ENCODE measurements at places on chromosomes 2 and 18.
A peak's percentile ranks its signal among the peaks of the same experiment; 100 is the strongest.

DNA sequence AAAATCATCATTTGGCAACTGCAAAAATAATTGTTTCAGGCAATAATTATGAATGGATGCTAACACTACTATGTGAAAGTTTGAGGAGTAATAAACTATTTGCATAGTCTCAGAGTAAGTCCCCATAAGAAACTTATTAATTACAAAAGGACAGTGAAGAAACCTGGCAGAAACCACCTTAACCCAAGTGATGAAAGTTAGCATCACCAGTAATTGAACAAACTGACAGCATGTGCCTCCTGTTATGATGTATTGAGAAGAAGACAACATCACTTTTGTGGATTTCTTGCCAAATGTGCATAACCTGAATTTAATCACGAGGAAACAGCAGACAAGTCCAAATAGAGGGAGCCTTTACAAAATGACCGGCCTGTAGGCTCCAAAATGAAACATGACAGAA is 183.3 kb upstream of the SP5 start:
- no peak for DNase-seq

DNA sequence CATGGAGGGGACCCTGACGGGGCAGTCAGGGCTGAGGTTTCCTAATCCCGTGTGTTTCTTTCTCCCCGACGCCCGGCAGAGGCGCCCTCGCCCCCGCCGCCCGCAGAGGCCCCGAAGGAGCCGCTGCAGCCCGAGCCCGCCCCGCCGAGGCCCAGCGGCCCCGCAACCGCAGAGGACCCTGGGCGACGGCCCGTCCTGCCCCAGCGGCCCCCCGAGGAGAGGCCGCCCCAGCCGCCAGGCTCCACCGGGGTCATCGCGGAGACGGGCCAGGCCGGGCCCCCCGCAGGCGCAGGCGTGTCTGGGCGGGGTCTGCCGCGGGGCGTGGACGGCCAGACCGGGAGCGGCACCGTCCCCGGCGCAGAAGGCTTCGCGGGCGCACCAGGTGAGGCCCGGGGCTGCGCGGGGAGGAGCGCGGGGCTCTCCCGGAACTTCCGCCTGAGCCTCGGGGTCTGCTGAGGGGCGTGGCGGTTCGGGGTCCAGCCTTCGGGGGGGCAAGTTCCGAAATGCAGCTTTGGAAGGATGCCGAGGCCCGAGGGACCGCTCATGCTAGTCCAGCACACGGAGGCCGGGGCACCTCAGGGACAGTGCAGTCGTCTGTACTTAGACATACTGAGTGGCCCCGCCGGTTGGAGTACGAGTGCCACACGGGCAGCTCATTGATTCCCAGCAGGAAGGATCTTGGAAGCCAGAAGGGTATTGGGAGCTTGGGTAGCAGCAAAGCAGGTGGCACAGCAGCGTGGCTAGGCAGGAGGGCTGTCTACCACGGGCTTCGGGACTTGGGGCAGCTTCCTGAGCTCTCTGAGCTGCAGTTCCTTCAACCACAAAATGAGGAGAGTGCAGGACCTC is 60.1 kb downstream of the EMILIN2 start:
- peak; percentile 39 for DNase-seq

GRCh38 chr2:126932966-126933710 is 34.4 kb downstream of the TEX51 start:
- no peak for DNase-seq

GRCh38 chr18:77632758-77633157 is 383.1 kb downstream of the GALR1 start:
- DNase-seq, result no peak

- DNase-seq, result no peak
Measured at GRCh38 chr2:144943986-144944385, 424.1 kb upstream of the ZEB2 start.

DNA sequence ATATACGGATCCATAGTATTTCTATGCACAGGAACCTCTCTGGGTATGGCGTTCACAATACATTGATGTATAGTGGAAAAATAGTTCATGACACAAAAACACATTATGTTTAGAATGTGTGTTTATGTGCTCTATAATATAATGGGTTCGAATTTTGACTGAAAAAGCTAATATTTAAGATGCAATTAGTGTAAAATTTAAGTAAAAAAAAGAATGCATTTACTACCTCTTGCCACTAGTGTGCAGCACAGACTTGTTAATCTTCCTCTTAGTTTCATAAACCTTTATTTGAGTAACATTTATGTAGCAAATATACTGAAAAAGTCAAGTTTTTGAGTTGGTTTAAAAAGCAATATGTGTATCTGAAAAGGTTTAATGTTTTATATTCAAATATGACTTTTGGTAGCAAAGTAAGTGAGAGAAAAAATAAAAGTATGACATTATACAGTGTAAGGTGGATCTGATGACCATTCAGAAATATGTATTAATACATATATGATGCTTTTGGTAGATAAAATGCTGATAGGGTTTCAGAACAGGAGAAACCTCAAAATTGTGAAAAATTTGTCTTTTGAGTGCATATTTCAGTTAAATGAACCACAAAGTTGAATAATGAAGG is 49.4 kb downstream of the CCDC102B start:
- DNase-seq, result peak; percentile 6

- DNase-seq, result no peak
Measured at GRCh38 chr2:134283661-134284060, 29.8 kb downstream of the MGAT5 start.

DNA sequence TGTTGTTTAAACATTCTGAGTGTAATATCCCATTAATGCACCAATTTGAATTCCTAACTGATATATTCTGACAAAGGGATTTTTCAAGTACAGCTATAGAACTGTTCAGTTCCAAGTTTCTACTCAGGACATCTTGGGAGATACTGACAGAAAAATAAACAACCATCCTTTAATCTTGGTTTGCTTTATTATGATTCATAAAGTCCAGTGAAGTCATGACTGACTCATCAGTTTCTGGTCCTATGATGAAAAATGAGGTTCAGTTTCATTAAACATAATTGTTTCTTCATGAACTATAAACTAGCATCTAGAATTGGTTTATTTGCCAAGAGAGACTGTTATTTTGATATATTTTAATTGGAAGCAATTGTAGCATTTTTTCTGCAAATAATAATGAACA is 896.2 kb downstream of the CCDC85A start:
- DNase-seq, result no peak

DNA sequence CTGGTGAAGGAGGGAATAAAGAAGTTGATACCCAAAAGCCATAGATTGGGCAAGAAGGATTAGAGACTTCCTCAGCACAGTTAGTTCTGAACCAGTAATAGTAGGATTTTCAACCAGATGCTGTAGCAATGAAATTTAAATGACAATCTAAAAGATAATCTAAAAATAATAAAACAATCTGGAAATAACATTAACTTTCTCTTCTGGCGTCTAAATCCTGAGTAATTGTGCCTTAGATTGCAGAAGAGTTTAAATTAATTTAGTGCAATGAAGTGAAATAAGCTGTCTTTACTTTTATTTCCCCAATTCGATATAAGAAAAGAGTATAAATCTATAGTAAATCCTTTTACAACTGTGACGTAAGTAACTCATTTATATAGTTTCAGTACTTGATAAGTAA is 186.8 kb upstream of the DOK6 start:
- DNase-seq, result no peak

DNA sequence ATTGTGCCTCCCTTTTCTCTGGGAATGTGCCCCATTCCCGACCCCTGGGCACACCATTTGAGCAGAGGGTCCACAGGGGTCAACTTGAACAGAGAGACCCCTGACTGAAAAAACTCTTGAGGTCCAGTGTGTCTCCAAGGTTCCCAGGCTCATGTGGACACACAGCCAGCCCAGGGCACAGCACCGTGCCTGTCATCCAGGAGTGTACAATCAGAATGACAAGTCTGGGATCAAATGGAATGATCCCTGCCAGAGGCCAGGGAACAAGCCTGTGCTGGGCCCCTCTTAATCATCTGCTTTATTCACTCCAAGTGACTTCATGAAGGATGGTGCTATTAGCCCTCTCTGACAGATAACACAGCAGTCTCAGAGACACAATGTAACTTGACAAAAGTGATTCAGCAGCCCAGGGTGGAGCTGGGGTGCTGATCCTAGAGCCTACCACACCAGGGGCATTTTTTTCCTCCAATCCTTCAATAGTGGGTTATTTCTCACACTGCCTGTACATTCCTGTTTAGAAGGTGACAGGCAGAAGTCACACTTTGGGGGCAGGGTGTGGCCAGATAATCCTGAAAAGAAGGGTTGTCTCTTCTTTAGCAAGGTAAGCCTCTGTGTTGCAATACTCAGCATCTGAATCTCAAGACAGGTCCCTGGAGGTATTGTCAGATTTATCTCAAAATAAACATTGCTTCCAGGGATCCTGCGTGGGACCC is 84.0 kb upstream of the TMEM200C start:
- DNase-seq, result no peak

GRCh38 chr2:170848587-170848986 is 31.9 kb downstream of the GAD1 start:
- no peak for DNase-seq

DNA sequence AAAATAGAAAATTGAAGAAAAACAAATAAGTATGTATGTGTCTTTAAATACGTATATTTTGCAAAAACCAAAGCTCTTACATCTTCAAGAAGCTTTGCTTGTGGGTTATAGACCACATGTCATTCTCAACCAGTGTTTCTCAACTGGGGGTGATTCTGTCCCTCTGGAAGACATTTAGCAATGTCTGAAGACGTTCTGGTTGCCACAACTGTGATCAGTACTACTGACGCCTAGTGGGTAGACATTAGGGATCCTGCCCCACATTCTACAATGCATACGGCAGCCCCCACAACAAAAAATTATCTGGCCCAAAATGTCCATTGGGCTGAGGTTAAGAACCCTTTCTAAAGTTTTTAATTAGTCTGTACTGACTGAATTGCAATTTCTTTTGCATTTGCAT is 48.4 kb downstream of the UNC50 start:
- DNase-seq, result peak; percentile 67

- no peak for DNase-seq
Measured at GRCh38 chr2:173400760-173401159, 46.1 kb downstream of the CDCA7 start.

DNA sequence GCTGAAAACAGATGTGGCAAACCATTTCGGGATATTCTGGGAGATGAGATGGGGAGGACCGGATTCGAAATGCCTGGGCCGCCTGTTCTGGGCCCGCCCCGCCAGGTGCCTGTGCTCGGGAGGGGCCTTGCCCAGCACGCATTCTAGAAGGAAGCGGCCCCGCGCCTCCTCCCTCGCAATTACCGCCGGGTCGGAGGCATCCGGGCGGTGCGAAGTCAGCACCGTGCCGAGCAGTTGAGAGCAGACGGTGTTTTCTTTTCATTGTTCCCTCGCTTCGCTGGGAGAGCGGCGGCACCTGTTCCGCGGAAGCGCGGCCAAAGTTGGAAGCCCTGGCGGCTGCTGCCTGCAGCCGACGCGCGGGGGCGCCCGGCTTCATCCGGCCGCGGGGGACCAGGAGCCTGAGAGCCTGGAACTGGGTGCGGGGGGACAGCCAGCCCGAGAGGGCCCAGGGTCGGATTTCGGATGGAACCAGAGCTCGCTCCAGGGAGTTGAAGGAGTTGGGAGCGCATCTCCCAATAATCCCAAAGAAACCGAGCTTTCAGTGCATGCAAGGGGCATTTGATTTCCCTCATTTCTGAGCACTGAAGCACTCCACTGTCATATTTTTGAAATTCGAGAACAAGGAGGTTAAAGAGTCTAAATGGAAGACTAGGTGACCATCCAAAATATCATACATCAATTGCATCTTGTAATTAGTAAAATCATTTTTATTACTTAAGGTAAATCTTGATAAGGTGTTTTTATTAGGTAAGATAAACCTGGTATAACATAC is 241.8 kb upstream of the RAB12 start:
- no peak for DNase-seq

- no peak for DNase-seq
Measured at GRCh38 chr2:65630643-65631042, 198.2 kb upstream of the SPRED2 start.

- no peak for DNase-seq
Measured at GRCh38 chr2:552906-553305, 124.3 kb downstream of the TMEM18 start.

DNA sequence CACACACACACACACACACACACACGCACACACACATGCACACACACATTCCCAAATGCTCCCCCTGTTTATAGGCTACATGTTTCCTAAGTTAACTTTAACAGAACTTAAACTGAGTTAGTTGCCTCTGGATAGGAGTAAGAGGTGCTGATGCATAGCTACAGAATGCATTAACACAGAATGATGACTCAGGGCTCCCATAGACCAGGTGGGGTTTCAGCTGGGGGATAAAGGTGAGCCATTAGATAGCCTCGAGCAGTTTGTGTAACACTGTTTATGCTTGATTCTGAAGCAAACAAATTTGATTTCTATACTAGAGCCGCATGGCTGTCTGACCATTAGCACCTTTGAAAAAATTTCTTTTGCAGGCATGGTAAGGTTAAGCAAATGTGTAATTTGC is 741.0 kb downstream of the PLCL1 start:
- no peak for DNase-seq

DNA sequence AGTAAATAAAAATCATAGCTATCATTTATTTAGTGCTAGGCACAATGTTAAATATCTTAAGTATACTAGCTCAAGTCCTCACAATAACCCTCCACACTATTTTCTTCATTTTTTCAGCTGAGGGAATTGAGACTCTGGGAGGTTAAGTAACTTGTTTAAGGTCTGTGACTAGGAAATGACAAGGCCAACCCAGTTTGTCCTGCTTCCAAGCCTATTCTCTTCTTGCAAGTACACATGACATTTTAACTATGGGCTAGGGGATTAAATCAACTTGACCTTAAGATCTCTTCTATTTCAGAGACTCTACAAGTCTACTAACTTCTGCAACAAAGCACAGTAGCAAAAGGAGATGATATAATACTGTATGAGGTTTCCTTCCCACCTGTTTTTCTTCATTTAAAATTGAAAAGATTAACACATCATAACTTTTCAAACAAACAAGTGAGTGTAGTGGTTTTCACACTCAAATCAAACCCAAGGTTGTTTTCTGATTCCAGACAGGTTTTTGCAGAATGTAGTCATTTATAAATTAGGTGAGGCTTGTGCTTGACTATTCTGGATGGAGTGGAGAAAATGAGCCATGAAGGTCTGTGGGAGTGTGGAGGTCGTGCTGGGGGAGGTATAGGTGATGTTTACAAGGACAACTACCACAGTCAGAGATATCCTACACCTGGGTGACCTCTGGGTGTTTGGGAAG is 57.0 kb downstream of the CD28 start:
- peak; percentile 42 for DNase-seq

DNA sequence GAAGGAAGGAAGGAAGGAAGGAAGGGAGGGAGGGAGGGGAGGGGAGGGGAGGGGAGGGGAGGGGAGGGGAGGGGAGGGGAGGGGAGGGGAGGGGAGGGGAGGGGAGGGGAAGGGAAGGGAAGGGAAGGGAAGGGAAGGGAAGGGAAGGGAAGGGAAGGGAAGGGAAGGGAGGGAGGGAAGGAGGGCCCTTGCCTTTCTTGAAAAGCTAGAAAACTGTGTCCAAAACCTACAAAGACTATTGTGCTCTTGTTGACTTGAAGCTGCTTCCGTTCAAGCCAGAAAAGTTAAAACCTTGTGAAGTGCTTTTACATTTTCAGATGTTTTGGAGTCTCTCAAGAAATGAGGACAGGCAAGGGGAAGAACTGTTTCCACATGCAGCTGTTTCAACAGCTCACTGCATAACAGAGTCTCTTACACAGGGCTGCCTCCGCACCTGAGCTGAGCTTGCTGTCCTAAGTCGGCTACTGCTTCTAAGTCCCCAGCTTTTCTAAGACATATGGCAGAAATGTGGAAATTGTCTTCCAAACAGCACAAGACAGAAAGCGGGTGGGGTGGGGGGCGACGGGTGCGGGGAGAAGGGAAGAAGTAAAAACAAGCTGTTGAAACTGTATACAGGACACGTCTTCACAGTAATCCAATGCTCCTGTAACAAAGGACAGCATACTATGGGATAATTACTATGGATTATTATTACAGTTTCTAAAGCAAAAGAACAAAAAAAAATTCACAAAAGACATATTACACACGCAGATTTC is 46.1 kb downstream of the BCL11A start:
- DNase-seq, result no peak
